Head of caudate nucleus (tissue), 42 donors: ENCODE measurements at places on chromosomes 6 and 20.

- peak; percentile 58 for DNase-seq
Observed at GRCh38 chr20:24469894-24470745, 691 bp downstream of the SYNDIG1 start.

- DNase-seq = no peak
Observed at GRCh38 chr6:10837622-10837994, 731 bp downstream of the MAK start.

GRCh38 chr6:148348778-148349177 is 6.1 kb downstream of the SASH1 start:
- no peak for DNase-seq

GRCh38 chr6:116327803-116328527 is 42.8 kb upstream of the DSE start:
- no peak for DNase-seq

DNA sequence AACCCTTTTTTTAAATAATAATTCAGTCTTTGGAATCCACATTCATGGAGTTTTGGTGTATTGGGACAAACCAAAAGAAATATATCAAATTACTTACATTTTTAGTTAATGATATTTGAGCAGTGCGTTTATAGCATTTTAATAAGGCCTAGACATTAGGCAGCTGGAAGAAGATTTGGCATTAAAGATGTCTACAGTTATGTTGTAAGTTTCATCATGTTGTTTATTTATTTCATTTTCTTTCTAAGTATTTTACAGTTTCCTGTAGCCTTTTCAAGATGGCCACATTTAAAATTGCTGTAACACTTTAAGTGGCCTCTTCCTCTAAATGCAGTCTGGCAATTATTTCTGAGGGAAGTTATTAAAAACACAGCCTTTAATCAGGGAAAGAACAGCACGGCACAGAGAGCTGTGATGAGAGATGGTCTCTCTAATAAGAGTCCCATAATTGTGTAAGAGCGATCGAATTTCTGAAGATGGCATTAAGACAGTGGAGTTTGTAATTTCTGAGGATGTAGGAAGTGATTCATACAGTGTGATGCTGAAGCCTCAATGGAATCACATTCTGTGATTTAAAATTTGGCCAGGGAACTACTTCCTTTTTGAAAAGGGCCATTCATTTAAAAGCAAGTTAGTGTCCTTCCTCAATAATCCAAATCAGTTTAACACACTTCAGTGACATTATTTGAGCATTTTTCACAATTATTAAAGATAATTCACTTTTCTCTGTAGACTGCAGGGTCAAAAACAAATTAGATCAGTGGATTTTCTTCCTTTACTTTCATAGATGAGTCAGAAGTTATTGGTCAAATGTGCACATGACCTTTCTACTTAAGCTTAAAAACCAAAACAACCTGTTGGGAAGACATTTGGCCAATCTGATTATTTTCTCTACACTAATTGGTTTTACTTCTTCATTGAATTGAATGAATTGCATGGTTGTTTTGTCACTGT is 52.4 kb upstream of the EDN3 start:
- no peak for DNase-seq

- DNase-seq = no peak
Observed at GRCh38 chr6:35181933-35182612, 31.7 kb upstream of the SCUBE3 start.

DNA sequence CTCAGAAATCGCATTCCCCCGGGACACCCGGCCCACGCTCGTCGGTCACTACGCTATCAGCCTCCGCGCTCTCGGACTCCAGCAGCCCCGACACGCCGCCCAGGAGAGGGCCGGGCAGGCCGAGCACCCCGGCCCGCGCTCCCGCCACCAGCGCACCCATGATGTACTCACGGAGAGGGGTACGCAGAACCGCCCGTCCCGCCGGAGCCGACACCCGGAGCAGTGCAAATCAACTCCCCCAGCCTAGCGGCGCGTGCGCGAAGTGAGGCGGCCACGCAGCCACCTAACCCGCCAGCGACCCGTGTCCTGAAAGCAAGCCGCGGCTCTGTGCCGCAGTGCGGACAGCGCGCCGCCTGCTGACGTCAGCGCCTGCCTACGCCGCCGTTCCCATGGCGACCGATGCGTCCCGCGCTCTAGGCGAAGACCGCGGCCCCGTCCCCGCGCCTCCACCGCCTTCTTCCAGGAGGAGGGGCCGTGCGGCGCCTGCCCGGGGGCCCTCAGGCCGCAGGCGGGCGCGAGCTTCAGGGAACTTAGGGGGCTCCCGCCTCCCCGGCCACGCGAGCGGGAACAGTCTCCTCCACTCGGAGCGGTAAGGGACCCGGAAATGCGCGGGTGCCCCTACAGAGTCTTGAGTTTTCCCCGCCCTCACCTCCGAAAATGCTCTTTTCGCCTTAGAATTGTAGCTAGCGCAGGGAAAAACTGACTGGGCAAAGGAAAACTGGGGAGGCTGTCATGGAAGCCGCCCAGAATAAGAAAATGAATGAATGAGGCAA is at the start of gene AHI1:
Gene AHI1 (minus strand): TSS at position 329 of the 773 bp plus-strand sequence. CDS start 5,503 bp downstream, outside the sequence.
- peak; percentile 95 for DNase-seq

DNA sequence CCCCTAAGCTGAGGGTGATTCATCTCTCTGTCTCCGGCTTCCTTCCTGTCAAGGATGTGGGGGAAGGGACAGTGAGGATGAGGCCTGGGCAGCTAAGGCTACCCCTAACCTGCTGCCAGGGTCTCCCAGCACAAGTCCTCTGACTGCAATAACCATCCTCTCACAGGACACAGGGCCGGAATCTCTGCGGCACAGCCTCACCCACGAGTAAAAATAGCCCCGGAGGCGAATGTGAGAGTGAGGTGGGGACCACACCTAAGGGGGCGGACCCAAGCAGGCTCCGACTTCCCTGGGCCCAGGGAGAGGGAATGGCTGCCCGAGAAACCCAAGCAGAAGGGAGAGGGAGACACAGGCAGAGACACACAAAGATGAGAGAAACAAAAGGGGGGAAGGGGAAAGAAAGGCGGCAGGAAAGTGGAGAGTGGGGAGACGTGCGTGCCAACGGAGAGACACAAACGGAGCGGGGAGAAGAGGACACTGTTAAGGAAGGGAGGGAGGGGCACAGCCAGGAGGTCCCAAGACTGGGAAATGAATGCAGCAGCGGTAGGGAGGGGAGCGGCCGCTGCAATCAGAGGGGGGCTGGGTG is 1.4 kb downstream of the CLIC1 start:
- DNase-seq = no peak

GRCh38 chr20:45406260-45407066 is 1.6 kb upstream of the DBNDD2 start:
- DNase-seq = peak; percentile 79

- DNase-seq = no peak
Observed at GRCh38 chr6:42124223-42124836, 18.1 kb downstream of the C6orf132 start.

GRCh38 chr20:41003143-41003935 is 25.3 kb upstream of the TOP1 start:
- DNase-seq = peak; percentile 57

- DNase-seq = no peak
Observed at GRCh38 chr6:47029865-47030561, 12.1 kb downstream of the ADGRF1 start.

GRCh38 chr20:54015496-54015895 is 54.9 kb downstream of the BCAS1 start:
- no peak for DNase-seq

GRCh38 chr6:29676981-29677601 is 3.9 kb downstream of the ZFP57 start:
- DNase-seq = no peak

GRCh38 chr6:31588871-31589650 is 3.0 kb downstream of the LST1 start:
- DNase-seq = no peak

DNA sequence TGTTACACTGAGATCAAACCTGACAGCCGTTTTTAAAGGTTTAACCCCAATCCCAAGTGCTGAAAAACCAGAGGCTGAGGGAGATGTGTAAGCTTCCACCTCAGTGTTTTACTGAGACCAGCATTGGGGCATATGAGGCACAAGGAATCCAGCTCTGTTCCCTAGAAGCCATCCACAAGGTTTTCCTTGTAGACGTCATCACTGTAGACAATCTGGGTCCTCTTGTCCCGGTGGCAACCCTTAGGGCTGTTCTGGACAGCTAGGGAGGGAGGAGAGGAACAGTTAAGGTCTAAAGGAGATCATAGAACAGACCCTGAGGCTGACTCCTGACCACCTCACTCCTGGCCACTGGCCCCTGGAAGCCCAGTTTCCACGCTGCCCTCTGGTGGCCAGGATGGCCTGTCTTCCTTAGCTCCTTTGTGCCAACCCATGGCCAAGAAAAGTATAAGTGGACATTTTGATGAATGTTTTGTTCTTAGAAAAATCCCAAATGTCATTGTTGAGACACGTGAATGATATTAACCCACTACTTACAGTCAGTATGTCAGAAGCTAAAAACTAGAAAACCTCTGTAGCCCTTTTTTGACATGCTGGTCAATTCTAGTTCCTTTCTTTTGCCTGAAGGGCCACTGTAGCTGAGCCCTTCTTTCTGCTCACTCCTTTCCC is 6.4 kb downstream of the CFB start:
- peak; percentile 50 for DNase-seq

DNA sequence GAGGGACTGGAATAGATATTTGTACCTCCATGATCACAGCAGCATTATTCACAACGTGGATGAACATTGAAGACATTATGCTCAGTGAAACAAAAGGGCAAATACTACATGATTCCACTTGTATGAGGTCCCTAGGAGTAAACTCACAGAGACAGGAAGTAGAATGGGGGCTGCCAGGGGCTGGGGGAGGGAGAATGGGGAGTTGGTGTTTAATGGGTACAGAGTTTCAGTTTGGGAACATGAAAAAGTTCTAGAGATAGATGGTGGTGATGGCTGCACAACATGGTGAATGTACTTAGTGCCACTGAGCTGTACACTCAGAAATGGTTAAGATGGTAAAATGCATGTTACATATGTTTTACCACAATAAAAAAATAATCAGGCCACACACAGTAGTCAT is 164.3 kb upstream of the RREB1 start:
- DNase-seq = no peak

DNA sequence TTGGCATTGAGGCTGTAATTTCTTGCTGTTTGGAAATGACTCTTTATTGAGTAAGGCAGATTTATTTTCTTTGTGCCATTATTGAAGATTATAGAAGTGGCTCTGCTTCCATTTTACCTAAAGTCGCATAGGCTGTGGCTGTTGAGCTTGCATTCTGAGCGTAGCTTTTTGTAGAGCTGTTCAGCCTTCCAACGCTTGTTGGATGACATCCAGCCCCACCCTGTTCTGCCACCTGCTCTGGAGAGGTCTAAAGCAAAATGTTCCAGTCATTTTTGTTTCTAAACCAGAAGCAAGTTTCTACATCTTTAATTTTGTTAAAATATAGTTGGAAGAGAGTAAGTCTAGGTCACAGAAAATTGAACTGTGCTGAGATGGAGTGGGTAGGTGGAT is 24.4 kb downstream of the UST start:
- DNase-seq = peak; percentile 49

- no peak for DNase-seq
Observed at GRCh38 chr6:144174006-144174405, 23.7 kb downstream of the STX11 start.

GRCh38 chr6:133235221-133235620 is 5.9 kb upstream of the EYA4 start:
- no peak for DNase-seq

GRCh38 chr6:12371641-12372146 is 81.5 kb downstream of the EDN1 start:
- DNase-seq = no peak

DNA sequence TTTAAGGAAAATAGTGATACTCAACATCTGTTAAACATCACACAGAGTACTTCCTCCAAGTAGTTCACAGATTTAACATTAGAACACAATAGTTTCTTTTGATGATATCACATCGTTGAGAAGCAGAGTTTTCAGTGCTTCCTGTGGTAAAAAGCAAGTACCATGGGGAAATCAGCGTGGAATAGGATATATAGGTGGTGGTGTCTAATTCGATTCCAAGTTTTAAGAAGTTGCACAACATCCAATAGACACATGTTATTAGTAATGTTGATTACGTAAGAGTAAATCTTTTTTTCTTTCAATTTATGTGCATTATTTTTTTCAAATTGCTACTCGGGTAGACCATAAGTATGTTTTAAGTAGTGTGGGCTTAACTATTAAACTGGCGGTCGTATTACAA is 360.7 kb downstream of the NKAIN2 start:
- no peak for DNase-seq

DNA sequence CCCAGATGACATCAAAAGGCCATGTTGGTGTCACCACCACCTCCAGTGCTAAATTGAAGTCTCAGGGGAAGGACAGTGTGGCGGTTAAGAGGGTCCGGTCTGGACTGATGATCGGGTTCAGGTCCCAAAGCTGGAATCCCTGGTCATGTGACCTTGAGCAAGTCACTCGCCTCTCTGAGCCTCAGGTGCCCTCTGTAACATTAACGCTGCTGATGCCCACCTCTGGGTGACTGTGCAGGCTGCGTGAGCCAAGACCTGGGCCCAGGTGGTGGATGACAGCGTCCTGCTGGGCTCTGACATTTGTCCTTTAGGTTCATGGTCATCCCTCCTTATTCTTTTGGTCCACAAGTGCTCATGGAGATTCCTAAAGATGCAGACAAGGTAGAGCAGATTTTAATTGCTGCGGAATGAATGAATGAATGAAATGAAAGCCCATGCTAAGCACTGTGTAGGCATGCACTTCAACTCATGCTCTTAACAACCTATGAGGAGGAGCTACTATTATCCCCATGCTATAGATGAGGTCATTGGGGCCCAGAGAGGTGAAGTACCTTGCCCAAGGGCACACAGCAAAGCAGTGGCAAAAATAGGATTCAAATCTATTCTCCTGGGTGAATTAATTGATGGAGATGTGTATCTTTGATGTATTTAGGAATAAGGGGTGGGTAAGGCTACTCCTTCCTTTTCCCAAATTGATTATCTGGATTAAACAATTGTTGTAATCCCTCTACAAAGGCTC is 649 bp upstream of the BPIFB1 start:
- DNase-seq = no peak

GRCh38 chr6:15109338-15110090 is 136.4 kb upstream of the JARID2 start:
- DNase-seq = no peak

DNA sequence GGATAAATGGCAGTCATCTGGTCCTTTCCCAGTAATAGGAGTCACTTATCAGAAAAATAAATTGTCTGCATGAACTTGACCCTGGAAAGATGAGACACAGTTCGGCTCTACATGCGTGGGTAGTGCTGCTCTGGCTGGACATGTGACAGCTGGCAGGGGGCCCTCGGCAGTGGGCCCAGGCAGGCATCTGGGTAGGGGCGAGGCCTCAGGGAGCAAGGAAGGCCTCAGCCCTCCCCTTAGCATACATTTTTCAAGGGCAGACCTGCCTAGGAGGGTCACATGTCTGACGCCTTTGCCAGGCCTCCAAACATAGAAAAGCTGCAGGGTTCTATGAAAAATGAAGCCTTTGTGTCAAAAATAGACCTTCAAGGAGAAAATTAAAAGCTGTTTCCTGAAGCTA is 12.8 kb upstream of the ILRUN start:
- DNase-seq = peak; percentile 48

DNA sequence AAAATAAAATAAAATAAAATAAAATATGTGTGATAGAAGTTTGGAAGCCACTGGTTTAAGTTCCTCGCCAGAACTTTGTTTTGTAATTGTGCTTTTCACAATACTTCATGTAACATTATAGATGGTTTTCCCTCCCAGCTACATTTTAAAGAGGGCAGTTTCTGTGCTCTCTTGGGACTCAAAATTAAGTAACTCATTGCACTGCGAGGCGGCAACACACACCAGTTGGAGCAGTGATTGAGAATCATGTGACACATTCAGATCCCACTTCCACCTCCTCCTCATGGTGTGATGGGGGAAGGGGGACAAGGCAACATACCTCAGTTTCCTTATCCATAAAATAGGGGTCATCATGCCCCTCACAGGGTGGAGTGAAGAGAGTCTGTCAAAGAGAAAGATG is 7.5 kb downstream of the C2 start:
- DNase-seq = no peak
